ENCODE measurements at places on chromosomes 3 and 15.

- no peak for DNase-seq
Observed at GRCh38 chr3:159356606-159357005, 554.8 kb downstream of the MFSD1 start.

- no peak for DNase-seq
Observed at GRCh38 chr3:125212509-125213363, at the start of gene SLC12A8. Gene SLC12A8, minus strand, starts transcription at chr3:125212748. Its CDS starts 1,399 bp downstream, at chr3:125211349.

DNA sequence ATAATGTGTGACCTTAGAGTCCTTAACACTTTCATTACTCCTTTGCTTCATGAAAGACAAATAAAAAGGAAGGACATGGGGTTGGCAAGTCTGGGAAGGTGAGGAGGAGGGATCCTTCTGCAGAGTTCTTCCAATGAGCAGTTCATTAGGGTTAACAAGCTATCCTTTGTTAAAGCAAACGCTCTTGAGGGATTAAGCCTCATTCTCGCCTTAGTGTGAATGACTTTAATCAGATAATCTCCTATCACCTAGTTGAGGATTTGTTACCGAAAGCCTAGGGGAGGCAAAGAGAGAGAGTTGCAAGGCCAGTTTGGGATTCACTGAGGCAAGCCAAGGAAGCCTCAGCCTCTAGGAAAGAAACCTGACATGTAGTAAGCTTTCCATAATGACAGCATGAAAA, 7.4 kb upstream of the MBNL1 start:
- no peak for DNase-seq

- no peak for DNase-seq
Observed at GRCh38 chr3:194849166-194849875, 163.6 kb downstream of the FAM43A start.

- no peak for DNase-seq
Observed at GRCh38 chr3:66588340-66588847, 87.6 kb upstream of the LRIG1 start.

GRCh38 chr3:171982828-171983227, 56.5 kb upstream of the FNDC3B start:
- DNase-seq: no peak

DNA sequence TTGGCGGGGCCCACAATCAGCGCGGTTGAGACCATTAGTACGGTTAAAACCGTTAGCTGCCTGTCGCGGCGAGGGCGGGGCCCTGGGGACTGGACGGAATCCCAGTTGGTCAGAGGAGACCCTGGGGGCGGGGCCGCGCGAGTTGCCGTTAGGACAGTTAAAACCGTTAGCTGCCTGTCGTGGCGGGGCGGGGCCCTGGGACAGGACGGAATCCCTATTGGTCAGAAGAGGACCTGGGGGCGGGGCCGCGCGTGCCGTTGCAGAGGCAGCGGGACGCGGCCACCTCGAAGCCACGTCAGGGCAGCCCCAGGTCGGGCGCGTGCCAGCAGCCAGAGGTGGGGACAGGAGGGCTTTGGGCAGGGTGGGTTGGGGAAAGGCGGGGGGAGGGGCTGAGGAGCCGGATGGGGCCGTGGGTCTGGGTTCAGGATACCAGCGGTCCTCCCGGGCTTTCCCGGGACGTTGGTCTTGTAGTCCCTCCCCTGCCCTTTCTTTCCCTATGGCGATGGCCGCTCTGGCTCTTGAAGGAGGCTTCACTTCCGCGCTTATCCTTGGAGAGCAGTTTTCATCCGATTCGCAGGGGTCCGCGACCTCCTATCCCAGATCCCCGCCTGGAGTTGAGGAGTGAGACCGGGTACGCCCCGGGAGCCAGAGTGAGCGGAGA, 28.0 kb downstream of the KLHDC8B start:
- DNase-seq: no peak

GRCh38 chr3:16174026-16174355, 489 bp upstream of the GALNT15 start:
- DNase-seq: no peak

DNA sequence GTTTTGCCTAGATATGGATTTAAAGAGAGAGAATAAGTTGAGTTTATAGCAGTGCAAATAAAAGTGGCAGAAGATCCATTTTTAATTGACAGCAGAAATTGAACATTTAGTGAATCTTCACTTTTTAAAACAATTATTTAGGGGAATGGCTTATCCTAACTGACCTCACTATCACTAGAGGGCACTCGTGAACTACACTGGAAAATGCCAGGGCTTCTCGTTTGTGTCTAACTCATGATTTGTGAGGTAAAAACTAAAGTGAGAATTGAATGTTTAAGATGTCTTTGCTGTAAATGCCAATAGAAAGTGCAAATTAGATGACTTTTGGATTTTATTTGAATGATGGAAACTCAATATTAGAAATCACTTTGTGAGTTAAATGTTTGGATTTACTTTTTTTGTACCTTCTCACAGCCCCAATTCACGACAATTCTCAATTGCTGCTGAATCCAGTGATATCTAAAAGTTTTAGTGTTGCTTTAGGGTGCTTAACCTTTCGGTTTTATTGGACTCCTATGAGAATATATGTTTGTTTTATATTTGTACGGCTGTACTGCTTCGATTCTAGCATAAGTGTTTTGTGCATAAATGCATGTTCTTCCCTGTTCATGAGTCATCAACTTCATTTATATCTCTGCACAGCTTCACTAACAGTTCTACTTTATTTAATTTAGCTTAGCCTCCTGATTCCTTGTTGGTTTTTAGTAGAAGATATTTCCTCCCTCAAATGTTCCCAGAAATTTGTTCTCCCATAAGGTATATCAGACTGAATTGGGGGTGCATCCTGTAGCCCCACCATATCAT, 462.1 kb downstream of the MFSD1 start:
- DNase-seq: no peak

DNA sequence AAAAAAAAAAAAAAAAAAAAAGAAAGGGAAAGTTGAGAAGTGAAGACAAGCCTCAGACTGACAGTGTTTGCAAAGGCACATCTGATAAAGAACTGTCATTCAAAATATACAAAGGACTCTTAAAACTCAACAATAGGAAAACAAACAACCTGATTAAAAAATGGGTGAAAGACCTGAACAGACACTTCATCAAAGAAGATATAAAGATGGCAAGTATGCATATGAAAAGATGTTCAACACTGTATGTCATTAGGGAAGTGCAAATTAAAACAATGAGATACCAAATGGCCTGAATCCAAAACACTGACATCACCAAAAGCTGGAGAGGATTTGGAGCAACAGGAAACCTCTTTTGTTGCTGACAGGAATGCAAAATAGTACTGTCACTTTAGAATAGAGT, 48.6 kb downstream of the MCCC1 start:
- DNase-seq: no peak

DNA sequence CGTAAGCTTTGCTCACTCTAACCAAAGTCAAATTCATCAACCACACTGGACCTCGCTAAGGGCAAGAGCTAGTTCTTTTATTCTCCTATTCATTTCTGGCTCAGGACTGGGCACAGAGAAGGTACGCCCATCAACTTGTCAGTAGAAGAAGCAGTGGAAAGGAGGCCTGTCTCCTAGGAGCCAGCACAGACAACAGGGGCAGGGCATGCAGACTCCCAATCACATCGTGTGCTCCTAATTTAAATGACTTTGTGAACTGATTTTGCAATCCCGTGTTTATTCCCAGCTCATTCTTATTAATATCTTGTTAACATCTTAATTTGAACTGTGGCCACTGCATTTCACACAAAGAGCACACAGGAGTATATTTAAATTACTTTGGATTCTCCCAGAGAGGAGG, 161.1 kb upstream of the BCL6 start:
- no peak for DNase-seq

- no peak for DNase-seq
Observed at GRCh38 chr15:63340353-63340752, 41.3 kb downstream of the CA12 start.

DNA sequence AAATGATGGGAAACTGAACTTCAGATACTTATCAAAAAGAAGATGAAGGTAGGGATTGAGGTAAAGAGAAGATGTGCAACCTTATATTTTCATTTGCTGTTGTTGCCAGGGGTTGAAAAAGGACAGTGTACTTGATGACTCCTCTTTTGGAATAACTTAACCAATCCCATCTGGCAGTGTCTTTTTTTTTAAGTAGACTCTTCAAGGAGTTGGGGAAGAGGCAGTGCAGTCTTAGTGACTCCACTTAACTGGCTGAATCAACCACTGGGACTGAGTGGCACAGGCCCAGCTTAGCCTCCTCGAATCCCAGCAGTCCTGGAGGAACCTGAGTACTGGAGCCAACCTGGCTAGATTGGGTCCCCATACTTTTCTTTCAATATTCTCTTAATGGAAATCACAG, 27.3 kb upstream of the FILIP1L start:
- no peak for DNase-seq
